ENCODE measurements at places on chromosomes 5 and 9.

DNA sequence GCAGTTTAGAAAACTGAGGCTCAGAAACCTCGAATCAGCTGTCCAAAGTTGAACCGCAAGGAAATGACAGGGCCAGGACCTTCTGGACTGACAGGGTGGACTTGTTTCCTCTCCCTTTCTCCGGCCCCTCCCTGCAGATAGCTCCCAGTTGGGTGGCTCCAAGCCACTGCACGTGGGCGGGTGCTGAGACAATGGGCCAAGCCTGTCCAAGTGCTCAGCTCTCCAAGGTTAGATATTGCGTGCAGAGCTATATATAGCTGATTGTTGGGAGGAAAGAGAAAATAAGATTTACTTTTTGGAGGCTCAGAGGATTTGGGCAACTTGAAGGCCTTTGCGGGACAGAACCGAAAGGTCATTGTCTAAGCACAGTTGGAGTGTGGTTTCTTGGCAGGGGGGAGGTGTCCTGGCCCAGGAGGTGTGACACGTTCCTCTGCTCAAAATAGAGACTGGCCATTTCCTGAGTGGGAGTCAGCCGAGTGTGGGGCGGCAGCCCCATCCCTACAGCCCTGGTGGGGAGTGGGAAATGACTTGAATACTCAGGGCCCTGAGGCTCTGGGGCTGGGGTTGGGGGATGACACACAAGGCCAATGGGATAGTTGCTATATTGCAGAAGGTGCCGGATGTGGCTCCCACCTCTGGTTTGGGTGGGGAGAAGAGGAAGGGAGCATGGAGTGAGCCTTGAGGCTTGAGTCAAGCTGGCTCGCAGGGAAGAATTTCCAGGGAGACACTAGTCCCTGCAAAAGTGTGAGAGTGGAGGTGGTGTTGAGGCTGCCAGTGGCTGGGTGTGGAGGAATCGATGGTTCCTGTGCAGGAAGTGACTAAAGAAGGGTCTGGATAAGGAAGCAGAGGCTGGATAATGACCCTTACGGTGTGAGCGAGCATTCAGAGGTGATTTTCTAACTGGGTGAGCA lies 44.4 kb upstream of the SMAD5 start:
- no peak for DNase-seq

GRCh38 chr9:135165003-135165711 lies 77.7 kb downstream of the OLFM1 start:
- no peak for DNase-seq

DNA sequence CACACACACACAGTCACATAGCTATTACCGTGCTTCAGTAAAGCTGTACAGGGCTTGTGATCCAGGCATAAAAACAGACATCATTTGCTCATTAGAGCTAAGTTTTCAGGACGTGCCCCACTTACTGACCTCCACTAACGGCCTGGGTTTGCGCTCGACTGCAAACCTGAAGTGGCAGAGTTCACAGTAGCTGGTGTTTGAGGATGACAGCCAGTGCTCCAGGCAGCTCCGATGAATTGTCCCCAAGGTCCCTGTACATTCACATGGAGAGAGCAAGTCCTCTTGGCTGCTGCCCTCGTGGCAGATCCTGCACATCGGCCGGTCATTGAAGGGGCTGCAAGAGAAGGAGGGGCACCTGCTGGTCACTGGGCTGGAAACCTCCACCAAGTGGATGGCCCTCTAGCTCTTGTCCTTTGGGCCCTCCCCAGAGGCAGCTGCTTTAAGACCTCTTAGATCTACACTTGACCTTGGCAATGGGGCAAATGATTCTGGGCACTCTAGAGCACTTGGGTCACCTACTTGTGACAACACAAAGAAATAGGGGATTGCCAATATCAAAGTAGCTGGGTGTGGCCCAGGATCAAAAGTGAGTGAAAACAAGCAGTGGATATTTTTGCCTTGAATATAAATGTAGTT lies 115.4 kb downstream of the MARCHF3 start:
- DNase-seq, result no peak

DNA sequence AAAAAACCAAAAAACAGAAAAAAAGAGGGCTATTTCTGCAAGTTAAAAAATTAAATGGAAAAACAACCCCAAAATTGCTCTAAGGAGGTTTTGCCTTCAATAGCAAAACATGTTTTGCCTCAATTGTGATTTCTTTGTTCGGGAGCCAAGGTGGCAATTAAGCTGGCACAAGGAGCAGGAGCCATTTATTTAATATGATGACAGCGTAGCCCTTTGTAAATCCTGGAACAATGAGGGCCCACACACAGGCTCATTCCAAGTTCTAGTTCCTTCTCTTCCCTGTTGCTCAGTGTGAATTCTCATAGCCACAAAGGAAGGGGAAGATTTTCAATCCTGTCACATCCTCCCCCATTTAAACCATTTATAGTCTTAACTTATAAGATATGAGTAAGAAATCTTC lies 353.2 kb downstream of the PDE4D start:
- no peak for DNase-seq

DNA sequence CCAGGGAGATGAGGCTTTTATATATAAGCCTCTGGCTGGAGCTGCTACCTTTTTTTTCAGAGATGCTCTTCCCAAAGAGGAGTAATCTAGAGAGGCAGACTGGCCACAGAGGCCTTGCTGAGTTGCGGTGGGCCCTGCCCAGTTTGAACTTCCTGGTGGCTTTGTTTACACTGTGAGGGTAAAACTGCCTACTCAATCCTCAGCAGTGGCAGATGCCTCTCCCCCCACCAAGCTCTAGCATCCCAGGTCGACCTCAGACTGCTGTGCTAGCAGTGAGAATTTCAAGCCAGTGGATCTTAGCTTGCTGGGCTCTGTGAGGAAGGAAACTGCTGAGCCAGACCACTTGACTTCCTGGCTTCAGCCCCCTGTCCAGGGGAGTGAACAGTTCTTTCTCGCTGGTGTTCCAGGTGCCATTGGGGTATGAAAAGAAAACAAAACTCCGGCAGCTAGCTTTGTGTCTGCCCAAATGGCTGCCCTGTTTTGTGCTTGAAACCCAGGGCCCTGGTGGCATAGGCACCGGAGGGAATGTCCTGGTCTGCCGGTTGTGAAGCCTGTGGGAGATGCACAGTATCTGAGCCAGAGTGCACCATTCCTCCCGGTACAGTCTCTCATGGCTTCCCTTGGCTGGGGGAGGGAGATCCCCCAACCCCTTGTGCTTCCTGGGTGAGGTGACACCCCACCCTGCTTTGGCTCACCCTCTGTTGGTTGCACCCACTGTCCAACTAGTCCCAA lies 219.5 kb upstream of the IZUMO3 start:
- no peak for DNase-seq

GRCh38 chr5:133396814-133397213 lies 215.5 kb downstream of the FSTL4 start:
- no peak for DNase-seq

- no peak for DNase-seq
Observed at GRCh38 chr5:134824681-134825080, 21.1 kb upstream of the C5orf24 start.

- DNase-seq, result no peak
Observed at GRCh38 chr9:8477450-8477849, 677.9 kb upstream of the DMAC1 start.

DNA sequence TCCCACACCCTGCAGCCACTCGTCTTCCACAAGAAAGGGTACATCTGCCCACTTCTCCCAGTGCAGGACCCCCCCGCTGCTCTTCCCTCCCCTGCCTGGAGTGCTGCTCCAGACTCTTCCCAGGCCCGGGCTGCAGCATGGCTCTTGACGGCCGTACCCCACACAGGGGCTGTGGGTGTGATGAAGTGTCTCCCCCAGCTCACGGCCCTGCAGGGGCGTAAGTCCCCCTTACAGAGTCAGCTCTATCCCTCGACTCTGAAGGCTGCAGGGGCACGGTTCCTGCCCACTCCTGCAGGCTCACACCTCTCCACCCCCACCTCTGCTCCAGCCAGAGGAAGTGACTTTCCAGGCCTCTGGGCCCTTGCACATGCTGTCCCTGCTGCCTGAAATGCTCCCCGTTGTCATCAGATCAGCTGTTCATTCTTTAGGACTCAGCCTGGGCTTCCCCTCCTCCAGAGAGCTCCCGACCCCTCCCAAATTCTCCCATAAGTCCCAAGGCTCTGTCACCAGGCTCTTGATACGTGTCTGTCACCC lies 180.6 kb upstream of the IER5L start:
- DNase-seq, result no peak

GRCh38 chr5:143509758-143510221 lies 106.3 kb upstream of the NR3C1 start:
- DNase-seq, result no peak

DNA sequence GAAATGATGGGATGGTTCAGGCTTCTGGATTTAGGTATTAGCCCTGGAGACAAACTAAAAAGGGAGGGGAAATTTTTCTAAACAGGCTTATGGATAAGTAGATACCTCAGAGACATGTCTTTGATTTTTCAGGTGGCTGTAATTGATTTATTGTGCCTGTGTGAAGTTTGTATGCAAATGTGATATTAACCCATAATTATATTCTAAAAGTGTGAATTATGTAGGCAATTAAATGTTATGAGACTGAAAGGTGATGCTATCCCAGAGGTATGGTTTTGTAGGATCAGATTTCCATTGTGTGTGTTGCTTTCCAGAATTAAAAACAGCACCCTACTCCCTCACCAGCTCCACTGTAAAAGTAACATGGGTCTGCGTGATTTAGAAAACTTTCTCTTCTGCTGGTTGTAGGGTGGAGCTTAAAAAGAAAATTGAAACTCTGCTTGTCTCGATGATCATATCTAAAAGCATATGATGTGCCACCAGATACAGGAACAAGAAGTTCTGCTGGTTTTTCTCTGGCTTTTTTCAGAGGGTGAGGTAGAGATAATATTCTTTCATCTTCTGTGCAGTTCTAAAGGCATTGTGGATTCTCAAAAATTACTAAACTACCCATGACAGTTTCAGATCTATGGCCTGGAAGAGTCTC lies 71.8 kb upstream of the TAF11L2 start:
- no peak for DNase-seq

- no peak for DNase-seq
Observed at GRCh38 chr5:151298063-151298855, 5.3 kb downstream of the SLC36A3 start.

GRCh38 chr5:75993643-75994520 lies 89.3 kb upstream of the SV2C start:
- DNase-seq, result no peak

- DNase-seq, result no peak
Observed at GRCh38 chr5:42274913-42275312, 148.3 kb upstream of the GHR start.

DNA sequence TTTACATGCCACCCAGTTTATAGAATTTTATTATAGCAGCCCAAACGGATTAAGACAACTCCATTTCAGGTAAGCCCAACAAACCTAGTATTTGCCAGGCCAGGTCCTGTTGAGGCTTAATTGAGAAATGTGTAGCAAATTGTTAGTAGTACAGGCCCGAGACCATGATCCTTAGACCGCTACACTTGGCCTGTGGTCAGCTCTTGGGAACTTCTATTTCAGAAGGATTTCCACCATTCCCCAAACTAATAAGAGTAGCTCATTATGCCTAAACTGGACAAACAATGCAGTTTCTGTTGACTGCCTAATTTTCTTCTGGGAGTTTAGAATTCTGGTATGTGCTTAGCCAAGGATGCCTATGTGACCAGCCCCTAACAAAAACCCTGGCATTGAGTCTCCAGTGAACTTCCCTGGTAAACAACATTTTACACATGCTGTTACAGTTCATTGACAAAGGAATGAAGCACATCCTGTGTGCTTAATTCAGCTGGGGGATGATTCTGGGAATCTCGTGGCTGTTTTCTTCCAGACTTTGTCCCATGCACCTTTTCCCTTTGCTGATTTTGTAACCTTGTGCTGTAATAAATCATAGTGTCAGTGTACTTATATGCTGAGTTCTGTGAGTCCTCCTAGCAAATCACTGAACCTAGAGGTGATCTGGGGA lies 5.6 kb upstream of the GPX3 start:
- no peak for DNase-seq

- no peak for DNase-seq
Observed at GRCh38 chr5:37554938-37555337, 175.8 kb downstream of the WDR70 start.

DNA sequence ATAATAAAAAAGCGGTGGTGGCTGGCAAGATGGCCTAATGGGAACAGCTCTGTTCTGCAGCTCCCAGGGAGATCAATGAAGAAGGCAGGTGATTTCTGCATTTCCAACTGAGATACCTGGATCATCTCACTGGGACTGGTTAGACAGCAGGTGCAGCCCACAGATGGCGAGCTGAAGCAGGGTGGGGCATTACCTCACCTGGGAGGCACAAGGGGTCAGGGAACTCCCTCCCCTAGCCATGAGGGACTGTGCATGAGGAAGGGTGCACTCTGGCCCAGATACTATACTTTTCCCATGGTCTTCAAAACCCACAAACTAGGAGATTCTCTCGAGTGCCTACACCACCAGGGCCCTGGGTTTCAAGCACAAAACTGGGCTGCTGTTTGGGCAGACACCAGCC lies 45.6 kb upstream of the PTGER4 start:
- DNase-seq, result no peak

GRCh38 chr9:126502417-126503332 lies 111.1 kb upstream of the LMX1B start:
- no peak for DNase-seq

DNA sequence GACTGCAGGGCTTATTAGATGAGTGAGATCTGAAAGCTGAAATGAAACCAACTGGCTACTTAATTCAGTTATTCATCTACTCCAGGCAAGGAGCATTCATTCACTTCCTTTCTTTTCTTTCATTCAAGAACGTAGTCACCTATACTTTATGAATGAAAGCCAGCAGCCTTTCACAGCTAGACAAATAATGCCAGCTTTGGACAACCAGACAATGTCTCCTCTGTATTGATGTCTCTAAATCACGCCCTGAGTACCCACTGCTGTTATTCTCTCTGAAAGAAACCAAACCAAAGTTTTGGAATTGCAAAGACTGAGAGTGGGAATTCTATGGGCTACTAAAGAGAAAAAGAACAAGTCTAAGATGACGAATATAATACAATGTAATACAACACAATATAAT lies 121.2 kb upstream of the PTPN3 start:
- DNase-seq, result no peak

- DNase-seq, result no peak
Observed at GRCh38 chr5:101860563-101860962, 435.5 kb downstream of the SLCO4C1 start.

- DNase-seq, result no peak
Observed at GRCh38 chr9:68585034-68585761, 44.5 kb upstream of the TMEM252 start.

GRCh38 chr5:167902298-167902697 lies 389.1 kb upstream of the WWC1 start:
- no peak for DNase-seq

DNA sequence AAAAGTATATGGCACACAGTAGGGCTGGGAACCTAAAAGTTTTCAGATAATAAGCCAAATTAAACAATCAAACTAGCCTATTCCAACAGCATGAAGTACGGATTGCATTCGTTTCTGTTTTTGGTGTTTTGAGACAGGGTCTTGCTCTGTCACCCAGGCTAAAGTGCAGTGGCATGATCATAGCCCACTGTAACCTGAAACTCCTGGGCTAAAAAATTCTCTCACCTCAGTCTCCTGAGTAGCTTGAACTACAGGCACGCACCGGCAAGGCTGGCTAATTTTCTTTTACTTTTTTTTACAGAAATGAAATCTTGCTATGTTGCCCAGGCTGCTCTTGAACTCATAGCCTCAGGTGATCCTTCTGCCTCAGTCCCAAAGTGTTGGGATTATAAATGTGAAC lies 5.2 kb downstream of the RFX3 start:
- no peak for DNase-seq

All from non-pigmented ciliary epithelial cell (primary cell).